ENCODE measurements at places on chromosomes 12 and 14. TPM values are rescaled to one million over a fixed set of nuclear protein-coding genes. Genes with fewer than 3 reads are reported as not detected.

The CPSF2 gene
- 24.3 TPM for total RNA-seq

DNA sequence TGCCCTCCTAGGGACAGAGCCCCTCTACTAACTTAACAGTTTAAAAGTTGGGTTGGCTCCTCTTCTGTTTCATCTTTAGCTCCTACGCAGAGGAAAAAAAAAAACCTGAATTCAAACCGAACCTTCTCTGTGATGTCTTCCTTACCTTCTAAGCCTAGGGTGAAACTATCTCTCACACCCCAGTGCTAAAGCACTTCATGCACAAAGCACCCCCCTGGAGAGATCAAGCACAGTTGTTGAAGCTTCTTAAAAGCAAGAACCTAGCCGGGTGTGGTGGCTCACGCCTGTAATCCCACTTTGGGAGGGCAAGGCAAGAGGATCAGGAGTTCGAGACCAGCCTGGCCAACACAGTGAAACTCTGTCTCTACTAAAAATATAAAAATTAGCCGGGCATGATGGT lies 37.6 kb downstream of the CORO1C start:
- no peak for DNase-seq

- no peak for DNase-seq
Measured at GRCh38 chr12:89101440-89101839, 250.9 kb downstream of the DUSP6 start.

The OR6C68 gene
- total RNA-seq: not detected

The SARNP gene
- 11.9 TPM for total RNA-seq

GRCh38 chr14:102593825-102594137 lies 1.3 kb downstream of the RCOR1 start:
- DNase-seq: no peak

DNA sequence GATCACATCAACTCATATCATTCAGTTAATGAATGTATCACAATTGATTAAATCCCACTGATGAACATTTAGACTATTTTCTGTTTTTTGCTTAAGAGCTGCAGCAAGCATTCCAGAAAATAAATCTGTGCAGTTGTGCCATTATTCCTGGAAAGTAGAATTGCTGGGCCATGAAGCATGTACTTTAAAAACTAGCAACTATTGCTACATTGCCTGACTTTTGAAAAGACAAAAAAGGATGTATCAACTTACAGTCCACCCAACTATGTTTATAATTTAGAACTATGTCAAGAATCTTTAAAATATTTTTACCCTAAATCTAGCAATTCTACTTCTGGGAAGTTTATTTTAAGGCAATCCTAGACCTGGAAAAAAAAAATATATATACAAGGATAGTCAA lies 33.4 kb upstream of the ERGIC2 start:
- no peak for DNase-seq

The RIMBP2 gene
- not detected for total RNA-seq

The PLEKHD1 gene
- total RNA-seq: not detected

The RBP5 gene
- total RNA-seq: 154 TPM

The KLHDC1 gene
- total RNA-seq: 3.0 TPM

The GZMB gene
- total RNA-seq: 1.3 TPM

DNA sequence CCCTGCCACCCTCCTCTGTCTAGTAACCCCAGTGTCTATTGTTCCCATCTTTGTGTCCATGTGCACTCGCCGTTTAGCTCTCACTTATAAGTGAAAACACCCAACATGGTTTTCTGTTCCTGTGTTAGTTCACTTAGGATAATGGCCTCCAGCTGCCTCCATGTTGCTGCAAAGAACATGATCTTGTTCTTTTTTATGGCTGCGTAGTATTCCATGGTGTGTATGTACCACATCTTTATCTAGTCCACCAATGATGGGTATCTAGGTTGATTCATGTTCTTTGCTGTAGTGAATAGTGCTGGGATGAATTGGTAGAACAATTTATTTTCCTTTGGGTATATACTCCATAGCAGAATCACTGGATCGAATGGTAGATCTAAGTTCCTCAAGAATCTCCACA lies 51.0 kb upstream of the RFLNA start:
- DNase-seq: no peak

The CLEC14A gene
- total RNA-seq: 5.7 TPM

The A2M gene
- total RNA-seq: 915 TPM

The PTPRO gene
- 0.58 TPM for total RNA-seq

DNA sequence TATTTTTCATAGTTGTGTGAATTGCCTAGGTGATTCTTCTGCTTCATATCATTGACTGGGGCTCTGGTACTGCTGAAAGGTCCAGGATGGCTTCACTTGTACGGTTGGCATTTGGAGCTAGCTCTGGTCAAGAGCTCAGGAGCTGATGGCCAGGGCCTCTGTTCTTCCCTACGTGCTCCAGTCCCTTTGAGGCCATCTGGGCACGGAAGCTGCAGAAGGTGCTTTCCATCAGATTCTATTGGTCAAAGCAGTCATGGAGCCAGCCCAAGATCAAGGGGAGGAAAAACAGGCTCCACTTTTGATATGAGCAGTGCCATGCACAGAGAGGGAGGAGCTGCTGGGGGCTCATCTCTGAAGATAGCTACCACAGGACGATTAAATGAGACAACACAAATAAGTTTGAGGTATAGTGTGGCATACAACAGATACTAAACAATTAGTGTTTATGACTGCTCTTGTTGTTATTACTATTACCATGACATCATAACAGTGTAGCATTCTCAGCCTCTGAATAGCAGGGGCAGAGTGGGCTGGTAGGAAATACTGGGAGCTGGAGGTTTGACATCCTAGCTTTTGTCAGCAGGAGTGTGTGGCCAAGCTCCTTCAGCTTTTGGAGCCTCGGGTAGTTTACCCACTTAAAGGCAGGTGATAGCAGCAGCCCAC lies 10.4 kb downstream of the KRT83 start:
- no peak for DNase-seq

DNA sequence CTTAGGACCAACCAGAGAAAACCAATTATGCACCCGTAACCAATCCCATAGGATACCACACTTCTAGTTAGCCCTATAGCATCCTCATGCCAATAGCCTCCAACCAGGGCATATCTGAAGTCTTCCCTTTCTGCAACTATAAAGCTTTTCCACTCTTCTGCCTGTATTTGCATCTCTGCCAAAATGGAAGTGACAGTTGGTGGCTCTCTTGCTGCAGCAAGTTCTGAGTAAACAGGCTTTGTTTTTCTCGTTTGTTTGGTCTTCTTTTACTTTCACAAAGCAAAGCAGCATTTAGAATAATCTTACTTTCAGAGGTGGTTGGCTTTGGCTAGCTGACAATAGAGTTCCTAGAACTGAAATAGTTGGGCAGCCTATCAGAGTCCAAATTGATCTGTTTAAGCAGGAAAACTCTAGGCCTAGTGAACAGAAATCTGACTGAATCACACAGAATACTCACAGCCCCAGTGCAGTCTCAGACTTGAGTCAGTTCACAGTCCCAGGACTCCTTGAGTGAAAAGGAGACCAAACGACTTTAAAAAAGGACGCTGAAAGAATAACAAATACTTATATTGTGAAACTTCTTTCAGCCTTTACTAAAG lies 1029.7 kb upstream of the LRFN5 start:
- no peak for DNase-seq

GRCh38 chr12:4736091-4736490 lies 15.9 kb downstream of the GALNT8 start:
- no peak for DNase-seq

GRCh38 chr12:131607658-131608447 lies 103.0 kb upstream of the SFSWAP start:
- DNase-seq: no peak

GRCh38 chr14:75232597-75232996 lies 46.0 kb upstream of the FOS start:
- DNase-seq: no peak

DNA sequence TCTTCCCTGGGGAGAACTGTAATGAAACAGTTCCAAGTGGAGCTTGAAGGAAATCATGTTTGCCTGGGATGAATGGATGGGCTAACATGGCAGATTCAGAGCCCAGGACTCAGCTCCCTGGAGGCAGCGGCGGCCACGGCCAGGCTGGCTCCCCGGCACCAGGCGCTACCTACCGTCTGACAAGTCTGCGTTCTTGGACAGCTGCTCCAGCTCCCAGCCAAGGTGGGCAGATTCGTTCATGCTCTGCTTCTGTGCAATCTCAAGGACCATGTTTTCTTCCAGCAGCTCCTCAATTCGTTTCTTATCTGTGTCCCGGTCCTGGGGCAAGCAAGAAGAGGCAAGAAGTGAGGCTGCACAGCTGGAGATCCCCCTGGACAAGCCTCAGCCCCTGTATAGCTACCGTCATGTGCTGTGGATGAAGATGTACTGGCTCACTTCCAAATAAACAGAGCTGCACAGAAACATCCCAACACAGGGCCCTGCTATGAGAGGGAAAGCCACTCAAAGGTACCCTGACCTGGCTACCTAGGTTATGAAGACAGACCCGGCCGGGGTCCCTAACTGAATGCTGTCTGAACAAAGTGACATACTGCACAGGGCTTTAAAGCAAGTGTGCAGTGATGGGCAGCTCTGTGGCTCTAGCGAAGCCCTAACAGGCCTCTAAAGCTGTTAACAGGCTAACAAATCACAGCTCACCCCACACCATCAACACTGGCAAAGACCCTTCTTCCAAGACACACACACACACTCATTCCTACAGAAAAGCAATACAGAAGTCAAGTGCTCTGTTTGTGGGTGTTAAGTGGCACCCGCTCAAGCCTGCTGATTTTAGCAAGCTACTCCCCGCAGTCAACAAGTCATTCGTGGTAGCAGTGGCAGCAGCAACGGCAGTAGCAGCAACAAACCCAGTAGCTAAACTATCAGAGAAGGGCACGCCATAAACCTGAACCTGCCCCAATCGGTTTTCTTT lies 80.4 kb upstream of the GPR68 start:
- DNase-seq: no peak

The HOXC4 gene
- total RNA-seq: 0.10 TPM

- no peak for DNase-seq
Measured at GRCh38 chr14:94088516-94088915, 7.4 kb downstream of the IFI27L1 start.

- DNase-seq: no peak
Measured at GRCh38 chr12:12901158-12901791, 9.9 kb downstream of the GPRC5A start.

DNA sequence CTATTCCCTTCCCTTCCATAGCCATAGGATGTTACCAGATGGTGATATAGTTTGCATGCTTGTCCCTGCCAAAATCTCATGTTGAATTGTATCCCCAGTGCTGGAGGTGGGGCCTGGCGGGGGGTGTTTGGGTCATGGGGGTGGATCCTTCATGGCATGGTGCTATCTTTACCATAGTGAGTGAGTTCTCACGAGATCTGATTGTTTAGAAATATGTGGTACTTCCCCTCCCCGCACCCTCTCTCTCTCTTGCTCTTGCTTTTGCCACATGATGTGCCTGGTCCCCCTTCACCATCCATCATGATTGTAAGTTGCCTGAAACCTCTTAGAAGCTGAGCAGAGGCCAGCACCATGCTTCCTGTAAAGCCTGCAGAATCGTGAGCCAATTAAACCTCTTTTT lies 181.3 kb downstream of the CAND1 start:
- DNase-seq: no peak

The LRRC43 gene
- 0.35 TPM for total RNA-seq

The EIF2S3B gene
- 0.20 TPM for total RNA-seq

The ZBTB42 gene
- total RNA-seq: 4.9 TPM

GRCh38 chr12:92218394-92219077 lies 72.9 kb upstream of the BTG1 start:
- no peak for DNase-seq

GRCh38 chr12:103978384-103978982 lies 12.8 kb downstream of the TDG start:
- DNase-seq: no peak

The PMEL gene
- total RNA-seq: 5.4 TPM

GRCh38 chr14:22598896-22599244 lies 770 bp downstream of the ABHD4 start:
- DNase-seq: no peak

The ACTN1 gene
- total RNA-seq: 60.1 TPM

GRCh38 chr12:19130224-19131024 lies 891 bp downstream of the PLEKHA5 start:
- DNase-seq: peak; percentile 62

GRCh38 chr14:54967496-54967895 lies 59.4 kb downstream of the WDHD1 start:
- DNase-seq: no peak

DNA sequence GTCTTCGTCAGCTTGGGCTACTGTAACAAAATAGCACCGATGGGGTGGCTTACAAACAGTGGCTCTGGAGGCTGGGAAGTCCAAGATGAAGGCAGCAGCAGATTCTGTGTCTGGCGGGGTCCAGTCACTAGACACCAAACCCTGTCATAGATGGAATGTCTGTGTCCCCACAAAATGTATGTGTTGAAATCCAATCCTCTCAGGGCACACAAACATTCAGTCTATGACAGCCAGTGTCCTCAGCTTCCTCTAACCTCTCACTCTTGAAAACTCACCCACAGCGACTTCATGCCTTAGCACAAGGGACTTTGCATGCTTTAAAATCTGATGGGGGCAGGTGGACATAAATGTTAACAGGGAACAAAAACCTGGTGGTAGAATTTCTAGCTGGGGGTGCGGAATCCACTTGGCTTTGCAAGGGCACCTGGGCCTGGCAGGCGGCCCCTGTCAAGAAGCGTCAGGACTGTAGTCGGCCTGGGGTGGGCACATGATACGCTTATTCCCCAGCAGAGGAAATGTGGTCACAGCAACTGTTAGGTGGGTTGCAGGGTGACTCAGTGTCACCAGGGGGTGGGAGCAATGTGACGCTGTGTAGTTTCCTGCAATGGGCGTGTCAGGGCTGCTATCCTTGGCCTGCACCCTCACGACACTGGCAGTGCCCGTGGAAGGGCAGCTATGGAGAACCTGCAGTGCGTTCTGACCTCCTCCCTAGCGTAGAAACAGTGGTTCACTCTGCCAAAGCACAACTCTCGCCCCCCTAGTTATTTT lies 17.7 kb downstream of the RIN3 start:
- no peak for DNase-seq

- no peak for DNase-seq
Measured at GRCh38 chr12:11162502-11162901, 8.5 kb upstream of the SMIM10L1 start.

DNA sequence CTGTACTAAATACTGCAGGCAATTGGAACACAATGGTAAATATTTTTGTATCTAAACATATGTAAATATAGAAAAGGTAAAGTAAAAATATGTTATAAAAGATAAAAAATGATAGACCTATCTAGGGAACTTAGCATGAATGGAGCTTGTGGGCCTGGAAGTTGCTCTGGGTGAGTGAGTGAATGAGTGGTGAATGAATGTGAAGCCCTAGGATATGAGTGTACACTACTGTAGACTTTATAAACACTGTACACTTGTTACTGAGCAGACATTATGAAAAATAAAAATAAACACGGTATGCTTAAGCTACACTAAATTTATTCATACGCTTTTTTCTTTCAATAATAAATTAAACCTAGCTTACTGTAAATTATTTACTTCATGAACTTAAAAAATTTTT lies 7.8 kb downstream of the FNTB start:
- DNase-seq: no peak

- DNase-seq: no peak
Measured at GRCh38 chr12:112349431-112349830, 32.8 kb downstream of the HECTD4 start.

DNA sequence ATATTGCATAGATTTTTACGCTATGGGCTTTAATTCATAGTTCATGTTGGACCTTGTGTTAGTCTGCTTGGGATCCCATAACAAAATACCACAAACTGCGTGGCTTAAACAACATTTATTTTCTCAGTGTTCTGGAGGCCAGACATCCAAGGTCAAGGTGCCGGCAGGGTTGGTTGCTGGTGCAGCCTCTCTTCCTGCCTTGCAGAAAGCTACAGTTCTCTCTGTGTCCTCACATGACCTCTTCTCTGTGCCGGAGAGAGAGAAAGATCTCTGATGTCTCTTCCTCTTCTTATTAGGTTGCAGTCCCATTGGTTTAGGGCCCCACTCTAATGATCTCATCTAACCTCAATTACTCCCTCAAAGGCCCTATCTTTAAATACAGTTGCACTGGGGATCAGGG lies 170.5 kb downstream of the IPO8 start:
- DNase-seq: no peak

The ADAMTS20 gene
- not detected for total RNA-seq

Data from left lobe of liver (tissue), 2 donors.